ENCODE measurements at places on chromosomes 5 and 9. TPM values are rescaled to one million over a fixed set of nuclear protein-coding genes. Genes with fewer than 3 reads are reported as not detected.

GRCh38 chr9:121672213-121672612 lies 20.8 kb downstream of the DAB2IP start:
- DNase-seq, result no peak

DNA sequence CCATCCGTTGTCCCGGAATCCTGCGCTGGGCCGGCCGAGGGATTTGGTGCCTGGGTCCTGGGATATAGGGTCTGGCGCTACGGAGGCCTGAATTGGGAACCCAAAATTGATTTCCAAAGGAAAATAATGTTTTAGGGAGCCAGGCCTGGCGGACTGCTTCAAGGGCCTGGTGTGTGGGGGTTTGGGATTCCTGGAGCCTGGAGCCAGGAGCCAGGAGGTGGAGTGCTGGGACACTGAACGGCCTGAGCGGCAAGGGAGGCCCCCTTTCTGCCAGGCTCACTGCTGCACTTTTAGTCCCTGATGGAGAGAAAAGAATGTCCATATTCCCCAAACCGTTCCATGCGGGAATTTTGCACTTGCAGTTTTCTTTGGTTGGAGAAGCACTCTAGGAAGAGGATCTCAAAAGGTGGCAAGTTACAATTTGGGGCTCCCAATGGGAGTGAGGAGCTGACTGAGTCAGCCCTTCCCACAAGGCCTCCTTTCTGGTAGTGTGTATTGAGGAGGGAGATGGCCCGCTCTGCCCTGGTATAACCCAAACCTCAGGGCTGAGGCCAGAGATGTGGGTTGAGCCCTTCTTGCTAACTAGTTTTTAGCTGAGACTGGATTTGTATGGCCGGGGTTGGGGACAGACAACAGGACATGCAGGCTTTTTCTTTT lies 2.2 kb downstream of the LMX1B start:
- no peak for DNase-seq

- DNase-seq, result peak; percentile 82
Measured at GRCh38 chr5:673831-674629, 19.1 kb downstream of the TPPP start.

- no peak for DNase-seq
Measured at GRCh38 chr5:38645508-38645907, 89.1 kb upstream of the LIFR start.

DNA sequence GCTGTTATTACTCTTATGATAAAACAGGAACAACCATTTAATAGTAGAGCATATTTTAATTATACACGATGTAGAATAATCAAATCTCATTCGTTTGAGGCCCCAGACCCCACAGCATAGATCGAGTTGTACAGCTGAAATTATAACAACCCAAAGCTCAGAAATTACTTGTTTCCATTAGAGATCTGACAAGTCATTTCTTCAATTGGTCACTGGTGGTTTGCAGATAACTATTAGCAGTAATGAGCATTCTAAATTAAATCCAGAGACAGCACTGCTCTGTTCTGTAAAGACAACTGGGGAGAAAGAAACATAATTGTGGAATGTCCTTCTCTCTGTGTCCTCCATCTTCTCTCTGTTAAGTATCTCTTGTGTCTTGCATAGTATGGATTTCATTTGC lies 12.9 kb downstream of the CDK5RAP2 start:
- no peak for DNase-seq

DNA sequence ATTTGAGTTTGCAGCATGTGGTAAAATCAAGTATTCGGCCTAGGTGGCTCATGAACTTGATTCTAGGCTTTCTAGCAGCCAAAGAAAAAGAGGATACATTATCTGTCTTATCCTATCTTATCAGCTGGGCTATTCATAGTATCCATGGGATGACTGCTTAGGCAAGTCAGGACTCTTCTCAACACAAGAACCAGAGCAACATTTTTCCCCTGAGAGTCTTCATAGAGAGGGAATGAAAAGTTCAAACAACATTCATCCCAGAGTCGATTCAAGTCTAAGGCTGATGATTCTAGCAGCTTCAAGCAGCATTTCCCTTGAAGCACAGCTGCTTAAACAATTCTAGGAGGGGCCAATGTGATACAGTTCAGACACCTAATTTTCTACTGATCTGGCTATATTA lies 3.0 kb downstream of the S100Z start:
- DNase-seq, result no peak

- no peak for DNase-seq
Measured at GRCh38 chr9:124366476-124367220, 48.6 kb downstream of the PSMB7 start.

DNA sequence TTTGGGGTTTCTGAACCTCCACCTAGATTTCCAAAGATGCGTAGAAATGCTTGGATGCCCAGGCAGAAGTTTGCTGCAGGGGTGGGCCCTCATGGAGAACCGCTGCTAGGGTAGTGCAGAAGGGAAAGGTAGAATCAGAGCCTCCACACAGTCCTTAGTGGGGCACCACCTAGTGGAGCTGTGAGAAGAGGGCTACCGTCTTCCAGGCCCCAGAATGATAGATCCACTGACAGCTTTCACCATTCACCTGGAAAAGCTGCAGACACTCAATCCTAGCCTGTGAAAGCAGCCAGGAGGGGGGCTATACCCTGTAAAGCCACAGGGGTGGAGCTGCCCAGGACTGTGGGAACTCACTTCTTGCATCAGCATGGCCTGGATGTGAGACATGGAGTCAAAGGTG lies 13.3 kb upstream of the HSDL2 start:
- no peak for DNase-seq

DNA sequence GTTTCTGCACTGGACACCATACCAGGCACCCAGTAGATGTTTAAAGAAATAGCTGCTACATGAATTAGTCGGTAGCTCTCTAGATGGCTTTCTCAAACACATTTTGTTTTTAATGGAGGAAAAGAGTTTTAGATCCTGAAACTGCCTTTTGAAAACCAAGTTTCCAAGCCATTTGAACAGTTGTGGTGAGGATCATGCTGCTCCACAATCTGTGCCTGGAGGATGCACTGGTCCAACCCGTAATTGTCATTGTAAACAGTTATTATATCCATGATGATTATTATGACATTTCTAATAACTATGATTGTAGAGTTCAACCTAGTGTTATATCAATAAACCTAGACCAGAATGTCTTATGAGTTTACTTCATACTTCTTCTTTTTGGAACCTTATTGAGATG lies 35.9 kb upstream of the ZFAND5 start:
- no peak for DNase-seq

DNA sequence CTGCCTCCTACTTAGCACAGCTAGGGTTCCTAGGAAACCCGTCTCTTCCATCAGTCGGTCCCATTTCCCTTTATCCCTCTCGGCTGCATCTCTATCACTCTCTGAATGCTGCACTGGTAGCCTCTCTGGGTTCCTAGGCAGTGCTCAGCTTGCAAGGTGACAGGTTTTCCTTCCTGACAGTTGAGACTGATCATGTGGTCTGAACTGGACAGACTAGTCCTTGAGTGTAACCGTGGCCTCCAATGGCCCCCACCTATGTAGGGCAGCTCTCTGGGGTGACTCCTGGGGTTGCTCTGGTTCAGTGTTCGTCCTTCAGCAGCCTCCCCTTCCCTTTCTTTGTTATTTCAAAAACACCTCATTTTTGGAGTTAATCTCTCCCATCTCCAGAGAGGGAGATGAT lies 3.8 kb downstream of the TMEM8B start:
- no peak for DNase-seq

GRCh38 chr9:136189394-136190236 lies 15.3 kb downstream of the LHX3 start:
- DNase-seq, result no peak

DNA sequence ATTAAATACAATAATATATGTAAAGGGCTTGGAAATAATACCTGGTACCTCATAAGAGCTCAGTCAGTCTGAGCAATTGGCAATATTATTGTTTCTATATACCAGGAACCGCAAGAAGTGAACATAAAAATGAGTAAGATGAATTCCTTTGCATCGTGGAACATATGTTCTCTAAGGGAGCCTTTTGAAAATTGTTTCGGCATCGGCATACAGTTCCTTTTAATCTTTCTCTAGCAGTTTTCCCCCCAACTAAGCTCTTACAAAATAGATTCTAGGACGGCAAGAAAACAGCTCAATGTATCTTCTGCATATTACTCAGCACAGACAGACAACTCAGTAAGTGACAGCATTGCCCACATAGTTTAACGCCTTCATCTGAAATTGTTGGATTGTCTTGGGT lies 426.6 kb upstream of the WWC1 start:
- no peak for DNase-seq

The IRX1 gene
- total RNA-seq, result 7.9 TPM

The STOML2 gene
- 99.2 TPM for total RNA-seq

The HAVCR2 gene
- 4.5 TPM for total RNA-seq

The SCGB3A2 gene
- total RNA-seq, result not detected

The ASS1 gene
- 153 TPM for total RNA-seq

The PCDHGB3 gene
- total RNA-seq, result 6.0 TPM

The LPAR1 gene
- 29.6 TPM for total RNA-seq

The MYO10 gene
- 46.0 TPM for total RNA-seq

The SHC3 gene
- total RNA-seq, result 4.8 TPM

The NUTM2G gene
- not detected for total RNA-seq

Measured in suprapubic skin (tissue), 4 donors.